ENCODE measurements at places on chromosomes 2 and 18.
A peak's percentile ranks its signal among the peaks of the same experiment; 100 is the strongest.

DNA sequence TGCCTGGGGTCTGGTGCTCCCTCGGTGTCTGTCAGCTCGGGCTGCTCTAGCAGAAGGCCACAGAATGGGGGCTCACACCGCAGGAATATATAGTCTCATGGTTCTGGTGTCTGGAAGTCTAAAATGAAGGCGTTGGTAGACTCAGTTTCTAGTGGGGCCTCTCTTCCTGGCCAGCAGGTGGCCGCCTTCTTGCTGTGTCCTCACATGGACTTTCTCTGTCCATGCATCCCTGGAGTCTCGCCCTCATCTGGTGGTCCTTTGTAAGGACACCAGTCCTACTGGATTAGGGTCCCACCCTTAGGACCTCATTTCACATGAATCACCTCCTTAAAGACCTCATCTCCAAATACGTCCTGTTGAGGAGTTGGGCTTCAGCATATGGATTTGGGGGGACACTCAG, 65.7 kb downstream of the RRM2 start:
- DNase-seq: peak; percentile 41

DNA sequence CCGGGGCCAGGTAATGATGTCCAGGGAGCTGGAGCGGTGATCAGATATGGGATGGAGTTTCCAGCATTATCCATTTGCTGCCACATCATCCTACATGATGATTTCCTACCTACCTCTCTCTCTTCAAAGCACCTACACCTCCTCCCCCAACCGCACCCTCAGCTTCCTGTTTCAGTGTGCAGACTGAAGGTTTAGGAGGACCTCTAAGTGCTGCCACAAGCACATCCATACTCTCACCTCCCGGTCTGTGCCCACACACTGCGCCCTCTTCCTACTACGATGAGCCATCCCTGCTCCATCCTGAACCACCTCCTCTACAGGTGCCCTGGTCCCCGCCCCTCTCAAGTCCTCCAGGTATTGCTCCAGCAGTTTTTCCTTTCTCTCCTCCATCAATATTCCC, 123.7 kb downstream of the ALPK2 start:
- no peak for DNase-seq

DNA sequence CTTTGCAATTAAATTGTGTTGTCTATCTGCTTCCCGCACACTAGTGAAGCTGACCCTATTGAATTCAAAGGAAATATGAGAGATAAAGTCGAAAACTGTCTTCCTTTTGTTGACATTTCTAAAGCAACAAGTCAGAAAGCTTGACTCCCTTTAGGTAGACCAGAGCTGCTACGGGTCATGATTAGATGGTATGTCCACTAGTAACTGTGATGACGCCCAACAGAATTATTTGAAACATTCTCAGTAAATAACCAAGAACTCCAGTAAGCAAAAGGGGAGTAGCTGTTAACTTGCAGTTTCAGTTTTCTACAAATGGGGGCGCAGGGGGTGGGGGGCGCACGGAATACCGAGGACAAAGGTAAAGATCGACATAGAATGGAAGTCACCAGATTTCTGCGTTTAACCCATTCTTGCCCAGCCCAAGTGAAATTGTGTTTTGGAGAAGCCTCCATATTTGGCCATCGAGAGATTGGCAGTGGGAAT, 56.4 kb downstream of the CRIM1 start:
- peak; percentile 78 for DNase-seq

DNA sequence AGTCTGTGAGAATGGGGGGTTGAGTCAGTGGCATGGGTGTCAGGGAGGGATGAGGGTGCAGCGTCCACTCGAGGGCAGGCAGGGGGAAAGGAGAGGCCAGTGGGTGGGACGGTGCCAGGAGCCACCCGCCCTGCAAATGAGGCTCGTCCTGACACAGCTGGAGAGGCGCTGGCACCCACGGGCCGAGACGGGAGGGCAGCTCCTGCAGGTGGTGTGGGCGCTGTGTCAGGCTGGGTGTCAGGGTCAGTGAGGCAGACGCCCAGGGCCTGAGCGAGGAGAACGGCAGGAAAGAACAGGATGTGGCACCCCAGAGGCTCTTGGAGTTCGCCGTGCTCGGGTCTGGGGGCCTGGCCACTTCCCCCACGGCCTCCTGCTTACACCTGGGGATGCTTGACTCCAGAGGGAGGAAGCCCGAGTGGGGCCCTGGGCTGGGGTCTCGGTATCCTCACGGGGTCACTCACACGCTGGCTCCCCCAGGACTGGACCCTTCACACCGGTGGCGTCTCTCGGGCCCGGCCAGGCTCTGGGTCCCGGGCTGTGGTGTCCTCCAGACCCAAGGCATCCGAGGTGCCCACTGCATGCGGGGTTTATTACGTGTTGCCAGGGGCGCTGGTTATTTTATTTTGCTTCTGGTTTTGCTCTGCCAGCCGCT, 130.5 kb upstream of the CTDP1 start:
- no peak for DNase-seq

- DNase-seq: no peak
Measured at GRCh38 chr2:12819103-12819475, 102.4 kb downstream of the TRIB2 start.

GRCh38 chr2:236940916-236941520, 144.7 kb upstream of the COPS8 start:
- no peak for DNase-seq

Data from A549 (cell line).